NCI-H2171 treated with DMSO at 0.1 percent for 48 hours (cell line): ENCODE measurements at places on chromosomes 5 and 9.

DNA sequence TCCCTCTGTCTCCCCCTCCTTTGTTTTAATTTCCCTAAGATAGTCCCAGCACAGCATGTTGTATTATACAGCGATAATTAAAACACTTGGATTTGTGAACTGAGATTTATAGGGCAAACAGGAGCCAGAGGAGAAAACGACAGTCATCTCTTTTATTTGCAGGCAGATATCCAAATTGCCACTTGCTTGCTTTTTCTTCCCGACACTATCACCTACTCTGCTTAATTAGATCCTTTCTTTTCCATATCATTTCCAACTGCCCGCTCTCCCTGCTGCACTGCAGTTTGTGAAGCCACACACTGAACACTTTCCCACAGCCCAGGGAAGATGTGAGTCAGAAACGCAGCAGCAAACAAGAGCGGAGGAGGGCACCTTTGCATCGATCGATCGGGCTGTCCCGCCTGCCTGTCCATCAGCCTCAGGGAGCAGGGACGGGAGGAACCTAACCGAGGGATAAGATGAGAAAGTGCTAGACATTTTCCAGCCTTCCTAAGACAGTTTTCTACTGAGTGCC is 35.8 kb upstream of the SPRY4 start:
- DNase-seq, result no peak

- no peak for DNase-seq
Measured at GRCh38 chr9:127188396-127188795, 66.0 kb upstream of the ANGPTL2 start.

- DNase-seq, result no peak
Measured at GRCh38 chr9:5455181-5455580, 4.8 kb downstream of the CD274 start.

DNA sequence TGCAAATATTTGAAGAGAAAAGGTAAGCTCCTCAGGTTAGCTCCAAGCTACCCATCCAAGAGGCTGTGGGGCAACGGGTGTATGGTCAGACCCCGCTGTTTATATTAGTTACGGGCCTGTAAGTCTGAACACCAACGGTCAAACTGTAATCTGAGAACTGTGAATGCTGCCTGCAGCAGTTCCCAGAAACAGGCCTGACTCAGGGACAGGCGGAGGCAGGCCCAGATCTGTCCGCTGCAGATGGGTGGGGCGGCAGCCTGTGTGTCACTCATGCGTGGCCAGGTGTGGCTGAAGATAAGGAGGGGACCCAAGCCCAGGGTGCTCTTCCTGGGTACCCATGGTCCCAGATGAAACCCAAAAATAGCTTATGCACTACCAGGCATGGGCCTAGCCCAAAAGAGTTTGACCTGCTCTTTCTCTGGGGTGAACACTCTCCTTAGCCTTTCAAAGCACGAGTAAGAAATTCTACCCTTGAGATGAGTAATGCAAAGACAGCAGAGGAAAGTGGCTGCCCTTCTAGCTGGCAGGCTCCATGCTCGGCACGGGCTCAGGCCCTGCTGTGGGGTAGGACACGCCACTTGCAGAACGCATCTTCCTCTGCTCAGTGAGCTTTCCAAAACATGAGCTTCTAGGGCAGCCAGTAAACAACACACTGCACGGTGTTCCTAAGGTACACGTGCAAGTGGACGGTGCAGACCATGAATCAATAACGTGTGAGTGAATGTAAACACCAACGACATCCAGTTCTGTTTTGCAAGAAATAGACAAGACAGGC is 9.1 kb downstream of the UBAC1 start:
- peak; percentile 94 for DNase-seq

DNA sequence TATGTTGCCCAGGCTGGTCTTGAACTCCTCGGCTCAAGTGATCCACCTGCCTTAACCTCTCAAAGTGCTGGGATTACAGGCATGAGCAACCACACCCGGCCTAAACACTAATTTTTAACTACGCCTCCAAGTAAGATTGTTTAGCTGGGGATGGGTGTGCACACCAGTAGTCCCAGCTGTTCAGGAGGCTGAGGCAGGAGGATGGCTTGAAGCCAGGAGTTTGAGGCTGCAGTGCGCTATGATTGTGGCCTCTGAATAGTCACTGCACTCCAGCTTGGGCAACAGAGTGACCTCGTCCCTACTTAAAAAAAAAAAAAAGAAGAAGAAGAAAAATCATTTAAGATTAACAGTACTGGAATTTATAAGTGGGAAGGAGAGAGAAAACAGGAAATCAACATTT is 90.8 kb upstream of the NR5A1 start:
- no peak for DNase-seq

GRCh38 chr5:113162770-113163169 is 186.2 kb downstream of the DCP2 start:
- peak; percentile 40 for DNase-seq

GRCh38 chr5:425714-426113 is 17.3 kb upstream of the EXOC3 start:
- peak; percentile 45 for DNase-seq

- DNase-seq, result no peak
Measured at GRCh38 chr5:126595486-126596083, 566 bp upstream of the ALDH7A1 start.

DNA sequence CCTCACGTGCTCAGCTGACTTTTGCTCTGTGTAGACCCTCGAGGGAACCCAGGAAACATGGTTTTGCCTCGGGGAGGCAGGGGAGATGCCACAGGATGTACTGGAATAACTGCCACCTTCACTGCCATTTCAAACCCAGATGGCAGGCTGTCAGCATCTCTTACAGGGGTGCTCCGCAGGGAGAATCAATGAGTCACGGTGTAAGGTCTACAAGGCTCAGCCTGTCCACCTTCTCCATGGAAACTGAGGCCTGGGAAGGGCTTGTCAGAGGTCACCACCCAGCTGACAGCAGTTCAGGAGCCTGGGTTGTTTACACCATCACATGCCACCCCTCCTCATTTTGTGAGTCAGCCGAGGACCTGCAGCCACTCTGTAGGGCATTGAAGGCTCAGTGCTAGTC is 30.8 kb downstream of the DAB2IP start:
- DNase-seq, result no peak

GRCh38 chr5:14149672-14150274 is 6.6 kb downstream of the TRIO start:
- DNase-seq, result peak; percentile 57

DNA sequence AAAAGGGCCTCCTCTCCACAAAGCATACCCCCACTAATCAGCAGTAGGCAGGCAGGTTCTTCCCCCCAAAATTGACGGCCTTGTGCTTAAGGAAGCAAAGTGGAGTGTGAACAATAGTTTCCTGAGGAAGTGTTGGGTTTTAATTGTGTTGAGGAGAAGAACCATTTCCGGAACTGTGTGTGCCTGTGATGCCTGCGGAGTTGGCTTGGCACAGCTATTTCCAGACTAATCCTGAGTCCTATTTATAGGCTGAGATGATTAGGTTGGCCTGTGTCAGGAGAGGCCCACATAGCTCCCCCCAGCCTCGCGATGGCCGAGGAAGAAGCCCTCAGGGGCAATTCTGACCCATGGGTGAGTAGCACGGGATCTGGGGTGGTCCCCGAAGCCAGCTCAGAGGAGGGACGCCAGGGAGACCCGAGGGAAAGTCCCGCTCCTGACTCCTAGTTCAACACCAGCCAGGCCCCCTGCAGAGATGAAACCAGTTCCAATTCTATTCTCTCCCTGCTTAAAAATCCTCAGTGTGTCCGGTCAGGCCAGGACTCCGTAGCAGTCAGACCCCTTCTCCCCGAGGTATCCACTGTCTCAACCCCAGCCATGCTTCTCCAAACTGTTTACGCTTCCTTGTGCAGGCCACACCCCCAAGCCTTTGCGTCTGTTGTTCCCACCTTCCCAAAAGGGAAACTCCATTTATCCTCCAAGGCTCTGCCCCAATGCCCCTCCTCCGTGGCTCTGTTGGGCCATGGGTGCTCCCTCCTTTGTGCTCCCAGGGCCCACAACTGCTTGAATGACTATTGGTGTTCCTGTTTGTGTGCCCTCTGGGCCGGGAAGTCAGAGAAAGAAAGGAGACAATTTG is 18.1 kb downstream of the GSN start:
- peak; percentile 21 for DNase-seq
